IgD-negative memory B cell (primary cell): ENCODE measurements at places on chromosomes 7 and 10. TPM values are rescaled to one million over a fixed set of nuclear protein-coding genes. Genes with fewer than 3 reads are reported as not detected.

SFTPA1 gene
- polyA plus RNA-seq = not detected

SCIN gene
- 1.6 TPM for polyA plus RNA-seq

YAE1 gene
- polyA plus RNA-seq = 11.5 TPM

AEBP1 gene
- polyA plus RNA-seq = 3.7 TPM
